ENCODE measurements at places on chromosomes 6 and 20. TPM values are rescaled to one million over a fixed set of nuclear protein-coding genes. Genes with fewer than 3 reads are reported as not detected.

- H3K27ac ChIP-seq = no peak overlapping the region
- H3K4me3 ChIP-seq = no peak overlapping the region
- H3K27me3 ChIP-seq = peaks cover 46% of the 10 kb centered on the region
- peaks cover 6% of the 10 kb centered on the region for H3K4me1 ChIP-seq
- no peak for DNase-seq
- no peaks in the 10 kb centered on the region for H3K36me3 ChIP-seq
Measured at GRCh38 chr20:57071283-57071731, 195.1 kb downstream of the BMP7 start.

- no peak for DNase-seq
- peaks cover 10% of the 10 kb centered on the region for H3K27me3 ChIP-seq
- H3K27ac ChIP-seq = no peak overlapping the region
- H3K4me3 ChIP-seq = no peak overlapping the region
- H3K4me1 ChIP-seq = no peaks in the 10 kb centered on the region
- no peaks in the 10 kb centered on the region for H3K36me3 ChIP-seq
Measured at GRCh38 chr6:43963203-43963602, 164.0 kb downstream of the MRPL14 start.

GRCh38 chr6:7770111-7770510 is 44.2 kb downstream of the BMP6 start:
- H3K4me3 ChIP-seq = no peak overlapping the region
- peaks cover 16% of the 10 kb centered on the region for H3K27me3 ChIP-seq
- no peak overlapping the region for H3K27ac ChIP-seq
- no peaks in the 10 kb centered on the region for H3K36me3 ChIP-seq
- no peaks in the 10 kb centered on the region for H3K4me1 ChIP-seq

DNA sequence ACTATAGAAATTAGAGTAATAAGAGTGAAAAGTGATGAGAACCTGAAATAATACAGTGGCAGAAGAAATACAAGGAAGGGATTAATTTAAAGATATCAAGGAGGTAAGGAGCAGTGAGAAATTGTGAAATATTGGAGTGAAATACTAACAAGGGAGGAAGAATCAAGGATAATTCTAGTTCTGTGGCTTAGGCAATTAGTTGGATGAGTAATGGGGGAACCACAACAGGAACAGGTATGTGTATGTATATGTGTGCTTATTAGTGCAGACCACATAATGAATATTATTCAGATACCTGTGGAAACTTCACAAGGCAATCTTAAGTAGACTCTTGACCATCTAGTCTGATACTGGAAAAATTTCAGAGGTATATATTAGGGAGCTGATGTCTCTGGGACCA is 143.3 kb downstream of the TINAG start:
- no peak overlapping the region for H3K27ac ChIP-seq
- no peaks in the 10 kb centered on the region for H3K27me3 ChIP-seq
- no peaks in the 10 kb centered on the region for H3K36me3 ChIP-seq
- DNase-seq = no peak
- H3K4me3 ChIP-seq = no peak overlapping the region

DNA sequence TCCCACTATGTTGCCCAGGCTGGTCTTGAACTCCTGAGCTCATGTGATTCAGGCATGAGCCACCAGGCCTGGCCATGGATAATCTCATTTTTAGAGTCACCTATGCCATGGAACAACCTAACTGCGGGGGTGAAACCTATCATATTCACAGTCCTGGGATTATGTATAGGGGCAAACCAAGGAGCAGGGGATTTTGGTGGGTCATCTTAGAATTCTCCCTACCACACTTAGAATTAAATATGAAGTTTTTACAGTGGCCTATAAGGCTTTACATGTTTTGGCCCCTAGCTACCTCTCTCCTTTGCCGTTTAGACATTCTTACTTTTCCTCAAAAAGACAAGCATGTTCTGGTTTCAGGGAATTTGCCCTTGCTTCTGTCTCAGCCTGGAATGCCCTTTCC is 20.6 kb upstream of the VEGFA start:
- H3K27ac ChIP-seq = no peak overlapping the region
- H3K27me3 ChIP-seq = no peaks in the 10 kb centered on the region
- no peak overlapping the region for H3K4me3 ChIP-seq
- DNase-seq = no peak
- no peaks in the 10 kb centered on the region for H3K4me1 ChIP-seq

DNA sequence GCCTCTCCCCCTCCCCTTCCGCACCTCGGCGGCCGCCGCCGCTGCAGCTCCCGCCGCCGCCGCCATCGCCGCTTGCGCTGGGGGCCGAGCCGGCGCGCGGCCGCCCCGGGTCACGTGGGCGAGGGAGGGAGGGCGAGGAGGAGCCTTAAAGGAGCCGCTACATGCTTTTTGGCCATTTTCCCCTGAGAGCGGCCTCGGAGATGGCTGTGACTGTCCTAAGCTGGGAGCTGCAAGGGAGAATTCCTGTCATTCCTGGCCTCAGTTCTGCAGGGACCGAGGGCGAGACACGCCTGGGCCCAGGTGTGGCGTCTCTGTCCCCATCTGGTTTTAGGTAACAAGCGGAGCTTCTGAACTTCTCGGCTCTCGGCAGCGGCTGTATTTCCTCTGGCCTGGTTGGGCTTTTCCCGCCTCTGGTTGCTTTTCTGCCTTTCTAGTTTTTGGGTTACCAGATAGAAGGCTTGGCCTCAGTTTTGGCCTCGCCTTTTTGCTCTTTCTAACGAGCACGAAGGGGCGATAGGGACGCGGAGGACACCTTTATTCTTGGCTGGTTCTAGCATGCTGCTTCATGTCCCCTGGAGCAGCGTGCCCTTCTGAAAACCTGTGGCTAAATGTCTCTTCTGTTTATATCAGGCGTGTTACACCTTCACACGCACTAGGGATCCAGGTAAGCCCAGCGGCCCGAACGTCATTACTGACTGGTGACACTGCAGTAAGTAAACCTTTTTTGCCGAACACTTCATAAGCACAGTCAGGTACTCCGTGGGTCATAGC is at the start of gene EHMT2:
EHMT2 (minus strand) TSS at position 87 of the 771 bp plus-strand sequence; CDS start at position 66, 21 bp downstream.
- DNase-seq = peak; percentile 87
- peak within 1 kb of the TSS; percentile 84 for H3K4me3 ChIP-seq
- H3K27ac ChIP-seq = peak within 1 kb of the TSS; percentile 89

Gene DLK2
- total RNA-seq = 0.52 TPM

DNA sequence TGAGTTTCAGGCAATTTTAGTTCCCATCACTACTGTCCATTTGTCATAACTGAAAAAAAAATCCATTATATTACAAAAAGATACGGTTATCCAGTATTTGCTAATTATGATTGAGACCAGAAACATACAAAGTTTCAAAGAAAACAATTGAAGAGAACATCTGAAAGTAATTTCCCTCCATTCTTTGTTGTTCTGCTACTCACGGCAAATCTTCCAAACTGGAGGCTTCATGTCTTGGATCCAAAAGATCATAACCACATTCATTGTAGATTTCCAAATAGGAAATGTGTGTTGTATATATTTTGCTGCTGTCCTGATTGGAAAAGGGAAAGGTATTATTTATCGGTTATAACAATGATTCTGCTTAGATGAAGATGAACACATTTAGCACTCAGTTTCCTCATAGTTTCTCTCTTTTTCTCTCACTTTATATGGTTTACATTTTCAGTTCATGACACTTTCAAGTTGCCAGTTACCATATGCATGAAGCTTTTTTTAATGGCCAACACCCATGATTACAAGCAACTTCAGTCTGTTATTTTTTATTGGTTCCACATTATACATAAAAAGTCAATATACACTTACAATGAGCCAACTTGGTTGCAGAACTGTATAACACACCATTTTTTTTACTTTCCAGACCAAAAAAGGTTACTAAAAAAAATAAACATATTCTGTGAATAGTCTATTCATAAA is 90.4 kb downstream of the KIF6 start:
- H3K4me1 ChIP-seq = no peaks in the 10 kb centered on the region
- no peak overlapping the region for H3K4me3 ChIP-seq
- DNase-seq = no peak
- H3K27ac ChIP-seq = no peak overlapping the region
- H3K36me3 ChIP-seq = no peaks in the 10 kb centered on the region

Gene NFKBIE
- 9.1 TPM for total RNA-seq

Gene BPIFB2
- not detected for total RNA-seq

Gene SLC44A4
- not detected for total RNA-seq

Gene KAT14
- total RNA-seq = 10.3 TPM

GRCh38 chr20:5674176-5674660 is 76.0 kb upstream of the SHLD1 start:
- no peak overlapping the region for H3K27ac ChIP-seq
- H3K4me1 ChIP-seq = peaks cover 7% of the 10 kb centered on the region
- DNase-seq = peak; percentile 15
- no peaks in the 10 kb centered on the region for H3K36me3 ChIP-seq
- no peak overlapping the region for H3K4me3 ChIP-seq
- H3K27me3 ChIP-seq = no peaks in the 10 kb centered on the region

GRCh38 chr6:308307-308706 is 16.0 kb downstream of the DUSP22 start:
- no peaks in the 10 kb centered on the region for H3K27me3 ChIP-seq
- DNase-seq = no peak
- H3K4me1 ChIP-seq = peaks cover 11% of the 10 kb centered on the region
- peaks cover 21% of the 10 kb centered on the region for H3K36me3 ChIP-seq
- no peak overlapping the region for H3K4me3 ChIP-seq

Gene TRAPPC3L
- not detected for total RNA-seq

DNA sequence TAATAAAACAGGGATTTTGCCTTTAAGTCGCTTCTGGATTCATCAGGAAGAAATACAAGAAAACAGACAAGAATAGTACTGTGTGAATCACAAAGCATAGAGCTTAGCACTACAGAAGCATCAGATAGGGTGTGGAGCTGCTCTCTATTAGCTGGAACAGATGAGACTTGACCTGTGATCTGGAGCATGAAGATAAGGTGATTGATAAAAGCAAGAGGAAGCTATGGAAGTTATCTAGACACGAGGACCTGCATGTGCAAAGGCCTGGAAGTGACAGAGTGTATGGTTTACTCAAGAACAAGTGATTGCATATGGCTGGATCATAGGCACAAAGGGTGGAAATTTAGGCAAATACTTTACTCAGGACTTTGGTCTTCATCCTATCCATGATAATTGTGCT is 112.9 kb upstream of the MLIP start:
- H3K36me3 ChIP-seq = no peaks in the 10 kb centered on the region
- no peak overlapping the region for H3K4me3 ChIP-seq
- H3K27ac ChIP-seq = no peak overlapping the region
- no peaks in the 10 kb centered on the region for H3K4me1 ChIP-seq

- DNase-seq = no peak
- no peaks in the 10 kb centered on the region for H3K27me3 ChIP-seq
- no peak overlapping the region for H3K27ac ChIP-seq
- H3K4me3 ChIP-seq = no peak overlapping the region
- no peaks in the 10 kb centered on the region for H3K4me1 ChIP-seq
Measured at GRCh38 chr6:76003686-76004085, 68.8 kb downstream of the IMPG1 start.

Measured in activated naive CD4-positive, alpha-beta T cell treated with anti-CD3 and anti-CD28 coated beads for 36 hours (primary cell).